ENCODE measurements at places on chromosomes 7 and 10.

GRCh38 chr10:50431133-50431532 lies 179.8 kb upstream of the ASAH2 start:
- no peak for DNase-seq

DNA sequence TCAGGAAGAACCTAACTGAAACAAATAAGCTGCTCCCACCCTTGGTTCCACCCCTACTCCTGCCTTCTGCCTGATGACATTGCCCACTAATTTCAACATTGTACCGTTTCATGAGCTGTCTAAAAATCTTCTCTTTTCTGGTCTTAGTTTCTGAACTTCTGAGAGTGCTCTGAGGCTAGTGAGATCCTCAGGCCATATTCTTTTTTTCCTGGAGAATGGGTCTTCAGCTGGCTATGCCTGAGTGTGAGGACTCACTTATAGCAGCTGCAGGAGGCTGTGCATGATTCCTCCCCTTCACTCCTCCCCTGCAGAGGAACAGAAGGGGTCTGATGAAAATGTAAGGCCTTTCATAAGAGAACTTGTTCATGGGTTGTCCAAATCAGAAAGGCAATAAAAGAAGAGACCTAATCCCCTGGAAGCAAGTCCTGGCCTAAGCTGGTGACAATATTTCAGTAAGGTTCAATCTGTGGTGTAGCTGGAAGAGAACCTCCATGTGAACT lies 11.1 kb downstream of the HOXA4 start:
- no peak for DNase-seq

- no peak for DNase-seq
These were observed 10.2 kb downstream of the IGFBP3 start for GRCh38 chr7:45910855-45911254.

DNA sequence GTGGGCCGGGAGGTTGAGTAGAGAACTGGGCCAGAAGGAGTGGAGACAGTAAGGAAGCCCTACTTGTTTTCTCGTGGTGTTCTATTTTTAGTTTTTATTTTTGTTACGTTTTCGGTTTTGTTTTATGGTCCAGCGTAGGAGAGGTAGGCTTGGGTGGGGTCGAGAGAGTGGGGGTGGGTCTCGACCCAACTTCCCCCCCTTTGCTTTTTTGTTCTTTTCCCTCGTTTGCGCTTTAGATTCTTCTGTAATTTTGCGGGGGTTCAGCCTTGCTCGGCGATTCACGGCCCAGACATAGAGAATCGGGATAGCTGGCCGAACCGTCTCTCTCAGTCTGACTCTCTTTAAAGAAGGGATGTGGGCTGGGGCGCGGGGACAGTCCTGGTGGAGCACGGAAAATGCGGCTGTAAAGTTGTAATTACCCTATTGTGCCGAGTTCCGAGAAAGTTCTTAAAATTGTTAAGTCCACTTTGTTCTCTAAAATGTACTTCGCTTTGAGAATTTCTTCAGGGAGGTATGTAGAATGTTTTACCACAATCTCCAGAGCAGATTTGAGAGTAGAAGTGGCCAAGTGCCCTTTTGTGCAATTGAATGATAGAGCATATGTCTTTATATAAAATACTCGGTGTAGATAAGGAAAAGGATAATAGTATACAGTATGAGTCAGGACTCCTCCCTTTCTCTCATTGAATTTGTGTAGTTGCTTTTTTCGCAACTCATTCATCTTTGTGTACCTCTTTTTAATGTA lies 816 bp downstream of the DMTF1 start:
- peak; percentile 66 for DNase-seq

GRCh38 chr7:151382079-151382885 lies 27.6 kb downstream of the WDR86 start:
- DNase-seq: peak; percentile 69

DNA sequence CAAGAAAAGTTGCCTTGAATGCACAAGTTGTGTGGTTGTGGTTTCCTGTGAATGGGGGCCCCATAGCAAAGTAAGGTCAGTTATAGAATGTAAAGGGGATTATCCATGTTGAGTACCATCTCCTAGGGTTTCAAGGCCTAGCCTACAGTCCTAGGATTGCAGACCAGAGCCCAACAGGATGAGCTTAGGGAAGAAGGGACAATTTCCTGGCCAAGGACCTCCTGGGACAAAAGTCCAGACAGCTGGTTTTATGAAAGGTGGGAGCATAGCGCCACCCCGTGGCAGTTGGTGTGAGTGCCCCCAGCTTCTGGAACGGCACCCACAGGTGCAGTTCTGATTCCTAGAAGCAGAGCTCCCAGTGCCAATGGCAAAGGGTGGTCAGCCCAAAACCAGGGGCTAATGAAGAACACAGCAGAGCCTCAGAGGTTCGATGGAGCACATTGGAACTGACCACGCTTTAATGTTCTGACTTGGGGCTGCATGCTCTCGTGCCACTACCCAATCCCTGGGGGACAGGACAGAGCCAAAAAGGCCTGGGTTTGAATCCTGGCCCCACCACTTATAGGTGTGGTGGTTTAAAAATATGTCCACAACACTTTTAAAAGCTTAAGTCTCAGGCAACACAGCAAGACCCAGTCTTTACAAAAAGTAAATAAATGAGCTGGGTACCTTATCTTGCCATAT lies 25.8 kb upstream of the TMEM120A start:
- peak; percentile 78 for DNase-seq

DNA sequence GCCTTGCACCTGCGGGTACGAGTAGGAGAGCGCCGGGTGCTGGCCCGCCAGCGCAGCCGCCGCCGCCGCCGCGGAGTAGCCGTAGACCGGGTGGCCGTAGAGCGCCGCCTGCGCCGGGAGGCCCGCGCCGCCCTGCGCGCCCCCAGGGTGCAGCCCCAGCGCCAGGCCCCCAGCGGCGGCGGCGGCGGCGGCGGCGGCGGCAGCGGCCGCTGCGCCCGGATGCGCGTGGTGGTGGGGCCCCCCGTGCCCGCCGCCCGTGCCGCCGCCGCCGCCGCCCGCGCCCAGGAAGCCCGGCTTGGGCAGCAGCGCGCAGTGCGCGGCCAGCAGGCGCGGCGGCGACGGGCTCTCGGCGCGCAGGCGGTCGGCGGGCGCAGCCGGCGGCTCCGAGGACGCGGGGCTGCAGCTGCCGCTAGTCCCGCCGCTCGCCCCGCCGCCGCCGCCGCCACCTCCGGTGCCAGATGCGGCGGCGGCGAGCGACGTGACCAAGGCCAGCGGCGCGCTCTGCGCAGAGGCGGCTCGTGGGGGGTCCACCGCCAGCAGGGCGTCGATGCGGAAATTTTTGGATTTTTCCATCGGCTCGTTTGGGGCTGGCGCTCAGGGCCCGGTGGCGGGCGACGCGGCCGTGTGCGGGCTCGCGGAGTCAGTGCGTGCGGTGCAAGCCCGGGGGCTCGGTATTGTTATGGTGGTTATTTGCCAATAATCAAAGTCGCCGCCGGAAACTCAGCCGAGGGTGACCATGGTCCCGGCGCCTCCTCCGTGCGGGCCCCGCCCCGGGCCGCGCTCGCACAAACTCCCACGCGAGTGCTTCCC lies 480 bp downstream of the MNX1 start:
- DNase-seq: peak; percentile 78

DNA sequence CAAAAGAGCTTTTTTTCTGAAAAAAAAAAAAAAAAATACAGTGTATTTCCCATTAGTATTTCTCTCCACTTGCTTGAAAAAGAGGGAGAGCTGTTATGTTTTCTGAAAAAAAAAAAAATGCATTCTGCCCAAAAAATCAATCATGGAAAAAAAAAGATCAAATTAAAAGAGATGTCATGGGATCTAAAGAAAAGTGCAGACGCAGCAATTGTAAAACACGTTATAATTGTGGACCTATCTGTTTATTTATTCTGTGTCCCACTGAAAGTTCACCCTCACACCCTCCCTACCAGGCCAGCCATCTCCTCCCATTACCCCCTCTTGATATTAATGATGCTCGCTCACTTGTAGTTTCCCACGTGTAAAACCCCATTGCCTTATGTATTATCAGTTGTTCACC lies 674.0 kb upstream of the C7orf33 start:
- DNase-seq: no peak

DNA sequence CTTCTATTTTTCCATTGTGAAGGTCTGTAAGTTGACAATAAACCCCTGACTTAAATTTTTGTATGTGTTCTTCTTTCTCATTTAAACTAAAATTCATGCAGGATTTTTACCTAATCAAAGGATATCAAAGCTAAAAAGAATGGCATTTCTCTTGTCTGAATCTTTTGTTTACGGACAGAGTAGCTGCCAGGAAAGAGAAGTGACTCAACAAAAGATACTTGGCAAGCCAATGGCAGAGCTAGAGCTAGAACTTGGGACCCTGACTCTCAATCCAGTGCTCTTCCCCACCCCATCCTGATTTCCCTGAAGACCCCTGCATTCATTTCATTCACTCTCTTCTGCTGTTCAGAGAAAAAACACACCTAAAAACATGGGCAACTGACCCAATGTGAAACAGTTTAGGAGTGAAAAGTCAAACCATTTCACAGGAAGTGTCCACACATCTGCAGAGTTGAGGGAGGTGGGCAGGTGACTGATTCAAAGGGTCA lies 40.2 kb upstream of the PDLIM1 start:
- DNase-seq: no peak

GRCh38 chr7:129295015-129295423 lies 70.2 kb downstream of the AHCYL2 start:
- peak; percentile 35 for DNase-seq

- DNase-seq: no peak
These were observed 113.9 kb downstream of the ITGA8 start for GRCh38 chr10:15605740-15606369.

GRCh38 chr7:113561446-113561845 lies 357.4 kb downstream of the PPP1R3A start:
- no peak for DNase-seq

DNA sequence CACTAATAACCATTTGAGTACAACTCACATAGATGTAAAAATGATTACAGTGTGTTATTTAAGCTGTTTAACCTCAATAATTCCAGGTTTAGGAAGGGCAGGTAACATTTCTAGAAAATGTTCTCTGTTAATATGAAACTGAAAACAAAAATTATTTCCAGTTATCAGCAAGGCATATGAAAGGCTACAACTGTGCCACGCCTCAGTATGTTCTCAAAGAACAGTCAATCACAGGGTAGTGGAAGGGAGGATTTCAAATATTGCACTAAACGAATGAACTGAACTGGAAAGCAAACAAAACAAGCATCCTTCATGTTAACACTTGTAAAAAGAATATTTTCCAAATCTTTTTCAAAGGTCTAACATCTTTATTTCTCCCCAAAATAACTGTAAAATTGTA lies 31.3 kb downstream of the ARHGAP19 start:
- no peak for DNase-seq

DNA sequence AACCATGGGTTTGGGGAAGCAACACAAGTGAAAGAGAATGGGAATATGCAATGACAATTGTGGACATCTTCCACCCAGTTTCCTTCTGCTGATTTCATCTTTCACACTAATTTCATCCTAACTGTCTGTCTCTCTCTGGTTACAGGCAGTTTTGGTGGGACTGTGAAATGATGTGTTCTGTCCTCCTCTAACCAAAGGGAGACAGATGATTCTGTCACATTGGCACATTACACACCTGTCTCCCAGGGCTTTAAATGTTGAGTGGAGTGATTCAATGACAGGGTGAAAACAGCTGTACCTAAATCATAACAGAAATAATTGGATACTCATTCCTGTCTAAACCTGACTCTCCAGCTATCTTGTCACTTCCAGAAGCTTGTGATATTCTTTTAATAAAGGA lies 60.0 kb downstream of the DGKB start:
- DNase-seq: peak; percentile 62

GRCh38 chr7:105126436-105126975 lies 112.5 kb downstream of the KMT2E start:
- no peak for DNase-seq

GRCh38 chr10:24415455-24416125 lies 206.7 kb downstream of the KIAA1217 start:
- no peak for DNase-seq

DNA sequence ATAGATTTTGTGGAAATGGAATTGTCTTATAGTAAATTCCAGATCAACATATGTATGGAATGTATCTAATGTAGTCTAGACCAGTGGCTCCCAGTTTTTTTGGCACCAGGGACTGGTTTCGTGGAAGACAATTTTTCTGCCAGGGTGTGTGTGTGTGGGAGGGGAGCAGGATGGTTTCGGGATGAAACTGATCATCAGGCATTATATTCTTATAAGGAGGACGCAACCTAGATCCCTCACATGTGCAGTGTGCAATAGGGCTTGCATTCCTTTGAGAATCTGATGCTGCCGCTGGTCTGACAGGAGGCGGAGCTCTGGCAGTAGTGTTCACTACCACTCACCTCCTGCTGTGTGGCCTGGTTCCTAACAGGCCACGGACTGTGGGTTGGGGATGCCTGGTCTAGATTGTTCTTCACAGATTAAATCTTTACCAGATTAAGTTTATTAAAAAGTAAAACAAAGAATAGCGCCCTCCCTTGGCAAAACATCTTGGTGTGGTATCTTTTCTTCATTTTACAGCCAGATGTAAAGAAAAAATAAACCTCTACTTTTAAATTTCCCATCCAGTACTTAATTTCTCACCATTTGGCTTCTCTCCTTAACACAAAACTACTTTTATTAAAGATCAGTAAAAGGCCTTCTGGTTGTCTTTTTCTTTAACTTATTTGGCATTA lies 48.4 kb downstream of the SEPTIN7 start:
- peak; percentile 91 for DNase-seq

Data from NCI-H69 (cell line).